Right ventricle myocardium inferior (tissue), 1 donor: ENCODE measurements at places on chromosomes 4 and X.
A peak's percentile ranks its signal among the peaks of the same experiment; 100 is the strongest.

- no peak for DNase-seq
Observed at GRCh38 chr4:34039766-34040165, 2204.5 kb downstream of the ARAP2 start.

- no peak for DNase-seq
Observed at GRCh38 chrX:28135378-28136047, 154.3 kb upstream of the DCAF8L1 start.

- no peak for DNase-seq
Observed at GRCh38 chr4:4358093-4358854, 28.6 kb upstream of the NSG1 start.

DNA sequence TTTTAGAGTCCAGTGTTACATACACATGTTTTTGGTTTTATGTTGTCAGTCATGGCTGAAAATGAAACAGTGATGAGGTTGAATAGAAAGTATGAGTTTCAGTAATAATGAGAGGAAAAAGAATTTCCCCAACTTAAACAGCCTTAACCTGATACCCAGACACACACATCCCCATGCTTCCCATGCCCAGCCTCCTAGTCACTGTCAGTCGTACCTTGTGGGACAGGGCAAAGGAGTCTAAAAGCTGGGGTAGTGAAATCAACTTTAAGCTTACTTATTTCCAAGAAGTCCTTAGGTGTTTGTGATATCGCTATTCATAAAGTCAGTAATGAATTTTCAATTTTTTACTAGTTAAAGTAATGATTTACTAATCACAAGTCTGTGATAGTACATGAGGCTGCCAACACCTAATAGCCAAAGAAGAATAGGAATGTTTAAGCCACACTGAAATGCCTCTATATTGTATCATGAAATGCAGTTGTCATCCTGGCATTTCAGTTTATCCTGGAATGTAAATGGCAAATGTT, 24.3 kb upstream of the GPR34 start:
- DNase-seq, result no peak

- no peak for DNase-seq
Observed at GRCh38 chrX:133804072-133804471, 181.3 kb downstream of the GPC3 start.

GRCh38 chr4:23945451-23946017, 55.7 kb upstream of the PPARGC1A start:
- DNase-seq, result peak; percentile 48

DNA sequence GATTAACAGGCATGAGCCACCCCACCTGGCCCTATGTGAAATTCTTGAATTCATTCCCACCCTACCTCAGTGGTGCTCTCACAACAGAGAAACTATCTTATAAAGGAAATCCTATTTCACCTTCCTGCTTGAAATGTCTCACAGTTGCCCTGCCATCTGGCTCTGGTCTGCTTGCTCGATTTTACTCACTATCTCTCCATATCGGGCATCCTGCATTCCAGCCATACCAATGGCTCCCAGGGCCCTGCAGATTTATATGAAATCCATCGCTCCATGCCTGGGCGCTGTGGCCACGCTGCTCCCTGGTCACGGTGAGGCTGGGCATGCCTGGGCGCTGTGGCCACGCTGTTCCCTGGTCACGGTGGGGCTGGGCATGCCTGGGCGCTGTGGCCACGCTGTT, 15.8 kb downstream of the SORBS2 start:
- DNase-seq, result no peak

DNA sequence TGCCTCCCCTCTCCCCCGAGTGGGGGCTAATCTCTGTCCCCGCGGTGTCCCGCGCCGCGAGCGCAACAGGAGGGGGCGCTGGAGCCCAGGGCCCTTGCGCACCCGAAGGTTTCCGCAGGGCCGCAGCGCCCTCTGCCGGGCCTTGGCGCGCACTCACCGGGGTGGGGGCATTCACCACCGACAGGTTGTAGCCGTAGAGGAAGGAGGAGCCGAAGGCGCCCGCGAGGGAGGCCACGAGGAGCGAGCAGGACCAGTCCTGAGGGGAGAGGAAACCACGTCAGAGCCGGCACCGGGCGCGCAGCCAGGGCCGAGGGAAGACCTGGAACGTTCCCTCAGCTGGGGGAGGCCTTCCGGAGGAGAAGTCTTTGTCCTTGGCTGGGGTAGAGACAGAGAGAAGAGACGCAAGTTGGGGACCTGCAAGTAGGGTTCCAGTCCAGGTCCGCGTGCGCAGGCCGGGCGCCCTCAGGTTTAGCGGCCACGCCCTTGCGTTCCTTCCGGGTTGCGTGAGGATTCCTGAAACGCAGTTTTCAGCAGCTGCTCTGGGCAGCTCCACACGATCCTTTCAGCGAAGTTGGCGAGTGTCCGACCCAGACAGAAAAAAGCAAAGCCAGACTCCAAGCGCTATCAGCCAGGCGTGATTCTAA, 2.4 kb downstream of the SLC2A9 start:
- DNase-seq, result peak; percentile 99

GRCh38 chr4:152696764-152697261, 17.0 kb upstream of the TMEM154 start:
- no peak for DNase-seq

DNA sequence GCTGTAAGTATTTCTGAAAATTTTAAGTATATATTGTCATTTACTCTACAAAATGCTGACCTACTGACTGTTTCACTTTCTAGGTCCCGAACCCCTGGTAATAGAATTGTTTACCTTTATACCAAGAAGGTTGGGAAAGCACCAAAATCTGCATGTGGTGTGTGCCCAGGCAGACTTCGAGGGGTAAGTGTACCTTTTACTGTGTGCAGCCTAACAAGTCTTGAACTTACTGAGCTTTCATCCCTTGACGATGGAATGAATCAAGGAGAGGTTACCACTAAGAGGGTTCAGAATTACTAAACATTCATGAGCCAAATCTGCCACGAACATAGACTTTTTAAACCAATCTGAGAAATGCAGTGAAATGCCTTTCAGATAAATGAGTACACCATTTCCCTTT, 1.6 kb downstream of the RPL34 start:
- no peak for DNase-seq

GRCh38 chrX:18149454-18149853, 71.2 kb downstream of the BEND2 start:
- DNase-seq, result no peak

GRCh38 chrX:20681683-20682082, 415.0 kb upstream of the RPS6KA3 start:
- no peak for DNase-seq

GRCh38 chr4:3261411-3262207, 12.7 kb downstream of the MSANTD1 start:
- DNase-seq, result peak; percentile 62

DNA sequence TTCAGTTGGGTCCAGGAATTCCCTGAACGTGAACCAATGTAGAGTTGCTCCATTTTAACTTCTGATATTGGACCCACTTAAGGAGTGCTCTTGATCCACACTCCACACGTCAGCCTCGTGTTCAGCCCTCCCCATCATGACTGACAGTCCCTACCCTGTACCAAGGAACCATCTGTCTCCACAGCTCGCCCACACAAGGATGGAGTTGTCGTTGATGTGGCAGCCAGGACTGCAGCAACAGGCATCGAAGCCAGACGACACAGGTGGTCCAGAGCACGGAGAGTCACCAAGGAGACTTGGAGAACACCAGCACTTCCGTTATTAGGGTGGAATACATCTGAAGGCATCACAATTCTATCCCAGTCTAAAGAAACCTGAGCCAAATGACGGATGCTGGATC, 472.1 kb upstream of the NR3C2 start:
- DNase-seq, result no peak

- no peak for DNase-seq
Observed at GRCh38 chr4:7460566-7460965, 25.8 kb upstream of the PSAPL1 start.

DNA sequence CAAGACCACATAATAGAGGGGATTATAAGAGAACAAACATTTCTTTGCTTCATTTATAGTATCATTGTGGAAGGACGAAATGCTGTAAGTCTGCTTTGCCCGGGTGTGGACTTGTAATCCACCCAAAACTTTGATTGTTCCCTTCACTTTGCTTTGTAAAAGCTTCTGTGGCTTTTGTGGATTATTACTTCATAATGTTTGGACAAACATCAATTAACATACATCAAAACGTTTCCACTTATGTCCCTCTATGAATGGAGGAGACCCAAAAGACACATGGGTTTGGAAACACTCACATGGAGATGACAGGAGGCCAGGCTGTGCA, 415.4 kb downstream of the SPRY1 start:
- DNase-seq, result no peak

DNA sequence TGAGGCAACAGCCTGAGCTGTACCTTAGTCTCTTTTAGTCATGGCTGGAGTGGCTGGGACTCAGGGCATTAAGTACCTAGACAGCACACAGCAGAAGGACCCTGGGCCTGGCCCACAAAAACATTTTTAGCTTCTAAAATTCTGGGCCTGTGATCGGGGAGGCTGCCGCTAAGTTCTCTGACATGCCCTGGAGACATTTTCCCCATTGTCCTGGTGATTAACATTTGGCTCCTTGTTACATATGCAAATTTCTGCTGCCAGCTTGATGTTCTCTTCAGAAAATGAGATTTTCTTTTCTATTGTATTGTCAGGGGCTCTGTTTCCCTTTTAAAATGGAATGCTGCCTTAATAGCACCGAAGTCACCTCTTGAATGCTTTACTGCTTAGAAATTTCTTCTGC, 952.4 kb downstream of the TRAM1L1 start:
- no peak for DNase-seq

DNA sequence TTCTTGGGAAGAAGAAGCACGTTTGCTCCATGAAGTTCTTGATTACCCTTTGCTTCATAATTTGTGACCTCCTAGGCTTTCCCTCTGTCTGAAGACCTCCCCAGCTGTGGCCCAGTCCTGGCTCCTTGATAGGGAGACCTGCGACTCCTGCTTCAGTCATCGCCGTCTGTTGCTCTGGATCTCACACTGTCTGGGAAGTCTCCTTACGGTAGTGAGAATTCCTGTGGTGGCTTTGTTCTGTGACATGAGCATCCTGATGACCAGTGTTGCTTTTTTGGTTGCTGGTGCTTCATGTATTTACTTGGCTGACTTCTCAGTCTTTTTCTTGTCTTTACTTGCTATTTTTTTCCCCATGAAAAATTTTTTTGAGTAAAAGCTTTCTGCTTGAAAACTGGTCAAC, 44.2 kb downstream of the JADE1 start:
- no peak for DNase-seq

- no peak for DNase-seq
Observed at GRCh38 chrX:71609095-71609750, 9.1 kb downstream of the CXCR3 start.

GRCh38 chrX:39944416-39944815, 153.3 kb downstream of the BCOR start:
- no peak for DNase-seq

DNA sequence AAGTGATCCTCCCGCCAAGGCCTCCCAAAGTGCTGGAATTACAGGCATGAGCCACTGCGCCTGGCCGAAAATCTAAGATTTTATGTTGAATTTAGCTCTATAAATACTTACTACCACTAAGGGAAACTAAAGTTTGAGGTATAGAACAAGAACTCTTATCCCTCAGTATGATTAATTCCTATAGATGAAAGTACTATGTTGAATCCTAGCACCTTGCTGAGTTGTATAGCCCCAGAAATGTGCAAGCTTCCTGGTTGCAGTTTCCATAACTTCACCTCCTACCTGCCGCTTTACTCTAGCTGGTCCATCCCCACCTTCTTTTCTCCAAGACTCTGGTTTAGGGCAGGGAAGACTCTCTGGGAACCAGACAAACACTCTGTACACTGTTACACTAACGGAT, 11.8 kb upstream of the TSPAN5 start:
- no peak for DNase-seq

- DNase-seq, result no peak
Observed at GRCh38 chr4:8320386-8320750, 50.8 kb downstream of the HTRA3 start.

DNA sequence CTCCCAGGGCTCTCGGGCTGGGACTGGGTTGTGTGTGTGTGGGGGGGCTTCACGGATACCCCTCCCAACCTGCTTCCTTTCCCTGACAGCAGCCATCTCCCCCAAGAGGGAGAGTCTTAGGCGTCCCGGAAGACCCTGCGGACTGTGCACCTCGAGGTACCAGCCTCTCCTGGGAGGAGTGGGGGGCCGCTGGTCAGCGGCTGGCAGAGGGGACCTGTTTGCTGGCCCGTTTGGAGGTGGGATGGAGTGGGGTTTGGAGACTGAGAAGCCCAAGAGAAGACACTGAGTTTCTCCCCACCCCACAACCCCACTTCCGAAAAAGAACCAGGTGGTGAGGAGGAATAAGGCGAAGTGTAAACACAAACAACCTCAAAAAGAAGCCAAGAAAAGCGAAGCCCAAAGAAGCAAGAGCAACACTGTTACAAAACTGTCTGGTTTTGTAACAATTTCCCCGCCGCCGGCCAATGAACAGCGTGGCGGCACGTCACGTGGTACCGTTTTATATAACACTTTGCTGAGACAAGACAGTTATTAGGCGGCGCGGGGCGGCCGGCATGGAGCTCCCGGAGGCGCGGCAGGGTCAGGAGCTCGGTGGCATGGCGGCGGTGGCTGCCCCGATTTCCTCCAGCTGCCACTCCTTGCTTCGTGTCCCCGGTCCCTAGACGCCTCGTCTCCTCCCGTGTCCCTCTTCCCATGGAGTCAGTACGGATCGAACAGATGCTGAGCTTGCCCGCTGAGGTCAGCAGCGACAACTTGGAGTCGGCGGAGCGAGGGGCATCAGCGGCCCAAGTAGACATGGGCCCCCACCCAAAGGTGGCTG, at the start of gene LONRF3:
Gene LONRF3, plus strand, starts transcription at position 531 of the 820 bp plus-strand sequence. Its CDS starts 163 bp downstream, at position 694.
- DNase-seq, result peak; percentile 91

DNA sequence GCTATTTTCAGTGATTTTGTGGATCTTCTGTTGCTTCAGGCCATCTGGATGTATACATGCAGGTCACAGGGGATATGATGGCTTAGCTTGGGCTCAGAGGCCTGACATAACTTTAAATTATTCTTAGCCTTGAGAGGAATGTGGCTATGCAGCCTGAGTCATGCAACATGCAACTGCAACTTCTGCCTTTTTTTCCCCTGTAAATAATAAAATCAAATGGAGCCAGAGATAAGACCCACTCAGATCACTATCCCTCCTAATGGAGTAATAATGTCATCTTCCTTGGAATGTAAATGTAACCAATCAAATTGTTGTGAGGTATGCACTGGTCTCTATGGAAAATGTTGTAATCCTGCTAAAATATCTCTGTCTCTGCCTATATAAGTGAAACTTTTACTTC, 54.9 kb downstream of the MAGEB17 start:
- DNase-seq, result no peak

DNA sequence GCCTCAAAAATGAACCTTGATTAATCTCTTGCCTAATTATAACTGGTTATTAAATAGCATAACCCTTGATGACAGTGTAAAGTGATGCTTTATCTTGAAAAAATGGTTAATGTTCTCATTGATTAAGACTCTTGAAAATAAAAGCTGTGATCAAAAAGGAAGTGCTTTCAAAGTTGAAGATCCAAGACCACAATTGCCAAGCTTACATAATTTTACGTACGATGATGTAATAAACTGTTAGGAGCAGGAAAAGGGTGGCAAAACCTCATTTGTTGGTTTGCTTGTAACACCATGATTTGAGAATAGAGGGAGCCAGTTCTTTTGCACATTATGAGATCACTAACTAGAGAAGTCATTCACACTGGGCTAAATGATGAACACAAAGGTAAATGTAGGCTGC, 322.2 kb downstream of the ADGRL3 start:
- no peak for DNase-seq
